NCI-H187 (cell line): ENCODE measurements at places on chromosomes 7 and 10.
A peak's percentile ranks its signal among the peaks of the same experiment; 100 is the strongest.

GRCh38 chr7:92973293-92973731 lies 136.9 kb upstream of the CDK6 start:
- no peak for DNase-seq

- no peak for DNase-seq
These were observed 25.7 kb downstream of the PRKAG2 start for GRCh38 chr7:151851145-151851751.

- no peak for DNase-seq
These were observed 5.4 kb upstream of the NUB1 start for GRCh38 chr7:151336027-151336708.

- DNase-seq: no peak
These were observed 82.0 kb downstream of the FGFR2 start for GRCh38 chr10:121516093-121516865.

GRCh38 chr10:114327537-114328440 lies 76.5 kb downstream of the AFAP1L2 start:
- DNase-seq: no peak

- DNase-seq: no peak
These were observed 164.8 kb upstream of the PRSS58 start for GRCh38 chr7:142422621-142423020.

- DNase-seq: no peak
These were observed 80.9 kb upstream of the APBB1IP start for GRCh38 chr10:26357203-26357602.

DNA sequence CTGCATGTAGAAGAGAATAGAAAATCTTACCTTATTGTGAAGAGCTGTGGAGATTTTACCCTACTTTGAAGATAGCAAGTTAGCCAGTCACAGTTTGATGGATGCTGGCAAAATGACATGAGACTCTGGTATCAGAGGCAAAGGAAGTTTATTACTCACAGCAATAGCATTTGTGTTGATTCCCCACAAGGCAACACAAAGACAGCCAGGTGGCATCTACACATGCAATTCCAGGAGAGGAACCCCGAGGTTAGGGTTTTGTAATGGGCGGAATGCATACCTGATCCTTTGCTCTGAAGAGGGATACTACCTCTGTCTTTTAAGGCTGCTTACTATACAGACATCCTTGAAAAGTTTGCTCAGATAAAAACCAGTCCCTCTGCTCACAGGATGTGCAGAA lies 59.5 kb downstream of the AHR start:
- no peak for DNase-seq

DNA sequence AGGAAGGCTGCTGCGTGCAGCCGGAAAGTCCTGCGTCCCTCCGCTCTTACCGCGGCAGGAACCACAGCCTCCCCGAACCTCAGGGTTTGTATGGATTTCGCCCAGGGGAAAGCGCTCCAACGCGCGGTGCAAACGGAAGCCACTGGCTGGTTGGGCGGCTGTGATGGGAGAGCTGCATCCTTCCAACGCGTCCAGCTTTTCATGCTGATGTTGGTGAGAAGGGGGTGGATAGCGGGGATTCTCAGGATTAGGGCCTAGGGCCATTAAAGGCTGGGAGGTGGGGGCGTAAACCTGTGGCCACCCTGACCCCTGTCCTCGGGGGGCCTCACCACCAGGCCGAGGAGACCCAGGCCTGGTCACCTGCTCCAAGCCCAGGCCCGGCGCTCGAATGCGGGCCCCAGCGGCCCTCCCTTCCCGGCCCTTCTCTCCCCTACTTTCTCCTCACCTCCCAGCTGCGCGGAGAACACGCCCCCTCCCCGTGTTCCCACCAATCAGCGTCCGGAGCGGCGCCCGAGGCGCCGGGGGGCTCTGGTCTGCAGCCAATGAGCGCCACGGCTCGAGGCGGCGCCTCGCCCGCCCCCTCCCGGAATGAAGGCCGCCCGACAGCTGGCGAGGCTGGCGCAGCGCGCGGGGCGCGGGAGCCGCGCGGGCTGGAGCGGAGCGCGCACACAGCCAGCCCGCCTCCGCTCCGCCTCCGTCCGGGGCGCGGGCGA lies 458 bp upstream of the NANOS1 start:
- peak; percentile 40 for DNase-seq

DNA sequence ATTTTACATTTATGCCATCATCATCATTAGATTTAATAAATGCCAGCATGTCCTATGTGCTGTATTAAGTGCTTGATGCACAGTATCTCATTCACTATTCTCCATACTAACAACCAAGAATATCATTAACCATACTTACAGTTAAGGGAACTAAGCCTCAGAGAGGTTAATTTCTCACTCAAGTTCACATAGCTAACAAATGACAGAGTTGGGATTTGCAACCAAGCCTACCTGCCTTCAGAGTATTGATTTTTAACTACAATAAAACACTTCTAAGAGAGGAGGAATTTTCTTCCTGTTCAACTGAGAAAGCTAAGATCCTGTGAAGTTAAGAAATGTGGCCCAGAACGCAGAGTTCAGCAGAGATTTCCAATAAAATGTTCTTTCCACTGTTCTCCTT lies 403.0 kb downstream of the KCNMA1 start:
- DNase-seq: no peak

DNA sequence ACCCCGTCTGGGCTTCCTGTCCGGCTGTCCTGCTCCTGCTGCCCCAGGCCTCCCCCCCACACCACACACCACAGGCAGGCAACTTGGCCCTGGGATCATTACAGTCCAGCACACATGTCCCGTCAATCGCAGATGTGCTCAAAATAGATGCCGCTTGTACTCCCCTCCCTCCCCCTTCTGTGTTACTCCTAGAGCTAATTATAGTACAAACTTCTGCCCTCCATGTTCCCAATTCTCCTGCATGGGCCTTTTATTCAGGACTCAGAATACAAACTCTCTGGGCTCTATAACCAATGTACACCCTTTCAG lies at the start of gene SYNPO2L:
TSS of gene SYNPO2L (minus strand) at position 40 of the 309 bp plus-strand sequence. CDS start 107 bp downstream, outside the sequence.
- DNase-seq: no peak

GRCh38 chr7:29243910-29244655 lies 49.5 kb downstream of the CHN2 start:
- DNase-seq: no peak

DNA sequence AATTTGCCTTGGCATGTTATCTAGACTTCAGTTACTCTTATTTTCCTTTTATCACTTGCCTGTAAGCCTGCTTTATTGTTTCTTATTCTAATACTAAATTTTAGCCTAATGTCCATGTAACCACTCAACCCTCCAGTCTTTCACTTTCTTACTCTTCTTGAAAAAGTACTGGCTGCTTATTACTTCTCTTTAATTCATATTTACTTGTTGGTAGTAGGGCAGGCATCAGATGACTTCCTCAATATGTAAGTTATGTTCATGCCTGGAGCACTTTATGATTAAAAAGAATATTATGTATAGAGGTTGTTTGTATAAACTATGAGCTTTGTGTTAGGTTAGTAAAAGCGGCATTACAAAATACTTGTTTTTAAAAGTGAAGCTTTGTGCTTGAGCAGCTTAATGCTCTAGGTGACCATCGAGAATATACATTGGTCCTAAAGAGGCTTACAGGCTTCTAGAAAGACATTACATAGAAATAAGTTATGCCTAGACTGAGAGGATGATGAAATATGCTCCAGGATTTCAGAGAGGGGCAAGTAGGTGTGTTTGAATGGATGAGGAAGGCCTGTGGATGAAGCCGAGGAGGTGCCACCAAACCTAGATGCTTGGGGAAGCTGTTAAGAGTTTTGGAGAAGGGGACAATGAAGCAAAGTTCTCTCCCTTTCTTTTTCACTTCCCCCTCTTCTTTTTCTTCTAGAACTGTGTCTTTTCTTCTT lies 207.1 kb upstream of the HDAC9 start:
- no peak for DNase-seq

- DNase-seq: no peak
These were observed 239.5 kb downstream of the PLXNA4 start for GRCh38 chr7:132336797-132337196.

GRCh38 chr7:36827726-36828703 lies 103.7 kb upstream of the AOAH start:
- DNase-seq: no peak

DNA sequence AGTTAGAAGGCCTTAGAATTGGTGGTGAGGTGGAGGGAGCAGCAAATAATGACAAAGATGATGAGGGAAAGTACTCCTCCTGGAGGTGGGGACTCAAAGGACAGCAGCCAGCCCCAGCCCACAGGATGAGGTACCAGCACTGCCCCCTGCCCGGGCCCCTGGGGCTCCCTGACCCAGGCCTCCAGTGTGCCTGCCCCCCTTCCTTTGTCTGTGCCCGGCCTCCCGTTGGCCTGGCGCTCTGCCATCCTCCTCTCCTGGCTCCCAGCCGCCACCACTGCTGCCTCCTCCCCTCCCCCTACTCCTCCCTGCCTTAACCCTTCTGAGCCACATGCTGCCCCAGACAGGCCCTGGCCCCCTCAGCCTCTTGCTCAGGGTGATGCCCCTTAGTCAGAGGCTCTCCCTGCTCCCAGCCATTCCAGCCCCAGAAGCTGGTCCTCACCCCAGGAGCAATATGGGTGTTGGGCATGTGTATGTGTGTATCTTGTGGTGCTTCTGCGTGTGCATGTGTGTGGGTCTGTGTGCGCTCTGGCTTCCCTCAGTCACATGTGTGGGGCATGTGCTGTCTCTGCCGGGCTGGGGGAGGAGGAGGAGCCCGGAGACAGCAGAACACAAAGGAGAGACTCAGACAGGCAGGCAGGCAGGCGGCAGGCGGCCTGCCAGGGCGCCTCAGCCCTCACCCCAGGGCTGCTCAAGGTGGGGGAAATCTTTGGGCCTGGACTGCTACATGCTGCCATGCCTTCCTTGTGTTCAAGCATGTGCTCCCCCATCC lies 2.6 kb downstream of the LDB1 start:
- peak; percentile 16 for DNase-seq

- no peak for DNase-seq
These were observed 511.3 kb downstream of the ARL4A start for GRCh38 chr7:13198727-13199126.

DNA sequence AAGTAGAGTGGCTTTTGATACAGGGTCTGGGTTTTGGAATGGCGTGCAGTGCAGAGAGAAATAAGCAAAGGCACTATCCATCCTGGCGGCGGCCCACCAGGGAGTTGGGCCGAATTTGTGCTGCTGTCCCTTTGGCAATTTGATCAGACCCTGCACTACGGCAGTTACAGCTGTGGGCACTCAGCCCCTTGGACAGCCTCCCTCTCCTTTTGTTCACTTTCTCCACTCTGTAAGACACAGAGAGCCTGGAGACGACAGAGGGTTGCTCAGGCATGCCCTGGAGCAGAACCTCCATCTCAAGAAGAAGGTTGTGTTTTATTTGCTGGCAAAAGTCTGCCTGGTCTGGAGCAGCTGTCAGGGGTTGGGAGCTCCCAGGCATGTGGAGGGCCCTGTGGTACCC lies 55.8 kb downstream of the LHPP start:
- DNase-seq: no peak

- no peak for DNase-seq
These were observed 844.4 kb downstream of the GATA3 start for GRCh38 chr10:8898745-8899330.

DNA sequence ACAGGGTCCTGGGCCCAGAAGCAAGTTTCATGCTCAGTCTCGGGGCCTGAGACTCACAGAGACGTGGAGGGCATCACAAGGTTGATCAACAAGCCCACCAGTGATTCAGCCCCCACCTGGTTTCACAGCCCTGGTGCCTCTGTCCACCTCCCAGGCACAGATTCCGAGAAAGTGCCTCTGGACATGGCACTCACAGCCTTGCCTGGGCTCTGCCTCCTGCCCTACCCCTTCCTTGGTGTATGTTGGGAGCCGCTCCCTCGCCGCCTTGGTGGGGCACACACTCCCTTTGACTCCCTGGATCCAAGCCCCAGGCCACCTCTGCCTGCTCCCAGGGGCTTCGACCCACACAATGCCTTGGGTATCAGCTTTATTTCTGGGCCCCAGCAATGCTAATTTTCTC lies 200.8 kb upstream of the PPP2R2D start:
- DNase-seq: no peak

- DNase-seq: no peak
These were observed 77.9 kb upstream of the LRRN3 start for GRCh38 chr7:111012799-111013675.

DNA sequence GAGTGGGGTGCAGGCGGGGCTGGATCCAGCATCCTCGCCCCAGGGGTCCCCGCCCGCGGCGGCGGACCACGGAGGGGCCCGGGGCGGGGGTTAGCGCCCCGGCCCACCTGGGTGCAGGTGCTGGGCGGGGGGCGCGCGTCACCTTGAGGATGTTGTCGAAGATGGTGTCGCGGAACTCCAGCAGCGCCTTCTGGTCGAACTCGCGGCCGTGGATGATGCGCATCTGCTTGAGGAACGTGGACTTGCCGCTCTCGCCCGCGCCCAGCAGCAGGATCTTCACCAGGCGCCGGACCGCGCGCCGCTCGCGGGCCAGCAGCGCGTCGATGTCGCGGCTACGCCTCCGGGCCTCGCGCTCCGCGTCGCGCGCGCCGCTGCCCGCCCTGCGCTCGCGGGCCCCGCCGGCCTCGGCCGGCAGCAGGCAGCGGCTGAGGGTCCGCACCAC lies 376 bp downstream of the GNA12 start:
- no peak for DNase-seq

GRCh38 chr7:152760854-152761748 lies 1.5 kb downstream of the ACTR3B start:
- DNase-seq: no peak

- no peak for DNase-seq
These were observed 19.4 kb downstream of the MTURN start for GRCh38 chr7:30154111-30154587.

DNA sequence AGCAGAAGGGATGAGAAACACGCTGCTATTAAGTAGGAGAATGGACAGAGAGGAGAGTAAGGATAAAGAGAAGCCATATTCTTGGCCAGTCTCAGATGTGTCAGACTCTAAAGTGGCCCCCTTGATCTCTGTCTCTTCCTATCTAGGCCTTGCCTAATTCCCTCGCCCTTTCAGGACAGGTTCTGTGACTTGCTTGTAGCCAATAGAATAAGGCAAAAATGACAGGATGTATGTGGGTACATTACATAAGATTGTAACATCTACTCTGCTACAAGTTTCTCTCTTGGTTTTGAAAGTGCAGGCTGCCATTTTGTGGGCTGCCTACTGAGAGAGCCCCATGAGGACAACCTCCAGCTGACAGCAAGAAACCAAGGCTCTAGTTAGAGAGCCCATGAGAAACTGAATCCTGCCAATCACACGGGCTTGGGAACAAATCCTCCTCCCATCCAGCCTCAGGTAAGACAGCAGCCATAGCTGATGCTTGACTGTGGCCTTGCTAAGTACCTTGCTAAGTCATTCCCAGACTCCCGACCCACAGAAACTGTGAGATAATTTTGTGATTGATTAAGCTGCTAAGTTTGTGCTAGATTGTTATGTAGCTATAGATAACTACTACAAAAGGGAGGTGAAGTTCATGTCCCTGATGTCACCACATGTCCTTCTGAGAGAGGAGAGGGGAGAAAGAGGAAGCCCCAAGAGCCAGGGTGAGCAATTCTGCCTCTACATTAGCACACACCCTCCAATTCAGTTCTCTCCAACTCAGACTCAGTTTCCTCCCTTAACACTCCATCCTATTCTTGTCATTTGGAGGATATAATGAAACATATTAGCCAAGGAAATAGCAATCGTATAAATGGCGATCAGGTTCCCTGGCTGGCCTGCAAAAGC lies 185.5 kb downstream of the SGMS1 start:
- no peak for DNase-seq

DNA sequence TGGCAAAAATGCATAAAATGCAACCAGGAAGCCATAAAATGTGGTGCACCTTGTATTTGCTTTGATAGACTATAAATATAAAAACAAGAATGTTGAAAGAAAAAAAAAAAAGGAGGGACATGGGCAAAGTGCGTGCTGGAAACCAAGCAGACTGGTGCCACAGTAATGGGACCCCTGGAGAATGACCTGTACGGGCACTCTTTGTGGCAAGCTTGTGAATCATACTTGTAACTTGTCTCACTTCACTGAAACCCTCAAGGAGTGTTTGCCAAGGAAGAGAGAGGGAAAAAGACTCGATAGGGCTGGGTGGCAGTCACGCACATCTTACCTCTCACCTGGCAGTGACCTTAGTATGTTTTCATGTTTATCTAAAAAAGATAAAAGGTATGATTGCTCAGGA lies 1183.6 kb downstream of the GATA3 start:
- no peak for DNase-seq
